AG08395 (cell line): ENCODE measurements at places on chromosomes 5 and 9.

GRCh38 chr5:88997937-88998336 lies 115.0 kb upstream of the MEF2C start:
- DNase-seq: no peak

DNA sequence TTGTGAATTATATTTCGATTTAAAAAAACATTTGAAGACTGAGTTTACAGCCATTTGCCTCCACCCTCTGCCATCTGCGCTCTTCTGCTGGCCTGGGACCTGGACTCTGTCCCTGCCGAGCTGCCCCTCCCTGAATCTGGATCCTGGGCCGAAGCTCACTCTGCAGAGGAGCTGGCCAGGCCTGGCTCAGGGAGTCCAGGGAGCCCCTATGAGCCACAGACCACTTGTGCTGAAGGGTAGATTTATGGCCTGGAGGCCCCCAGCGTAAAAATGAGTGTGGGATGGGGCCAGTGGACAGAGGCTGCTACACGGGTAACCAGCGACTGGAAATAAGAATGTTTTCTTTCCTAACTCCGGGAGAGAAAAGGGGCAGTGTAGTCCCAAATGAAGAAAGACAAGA lies 129.8 kb downstream of the FGF18 start:
- DNase-seq: no peak

DNA sequence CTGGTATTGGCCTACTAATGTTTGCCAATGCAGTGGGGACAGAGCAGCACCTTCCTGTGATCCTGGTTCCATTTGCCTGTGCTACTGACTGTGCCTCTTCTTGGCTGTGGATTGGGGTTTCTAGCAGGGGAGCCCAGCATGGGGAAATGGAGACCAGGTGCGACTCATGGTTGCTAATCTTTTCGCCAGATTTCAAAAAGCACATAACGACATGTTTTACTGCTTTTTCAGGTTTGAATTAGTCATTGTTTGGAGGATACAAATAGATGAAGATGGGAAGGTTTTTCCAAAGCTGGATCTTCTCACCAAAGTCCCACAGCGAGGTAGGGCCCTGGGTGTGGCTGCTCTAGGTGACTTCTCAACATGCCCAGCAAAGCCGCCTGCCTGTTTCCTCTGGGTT lies 57.6 kb downstream of the IPPK start:
- no peak for DNase-seq

- no peak for DNase-seq
These were observed 150.5 kb downstream of the YTHDC2 start for GRCh38 chr5:113663879-113664541.

GRCh38 chr9:135278586-135278985 lies 191.1 kb downstream of the OLFM1 start:
- DNase-seq: no peak

- DNase-seq: peak; percentile 13
These were observed 15.5 kb upstream of the SLC36A3 start for GRCh38 chr5:151318850-151319732.

- DNase-seq: no peak
These were observed 497.2 kb downstream of the MAT2B start for GRCh38 chr5:164002628-164003027.

- no peak for DNase-seq
These were observed 29.3 kb downstream of the TSSK1B start for GRCh38 chr5:113405530-113405929.
